ENCODE measurements at places on chromosomes 2 and 18.

DNA sequence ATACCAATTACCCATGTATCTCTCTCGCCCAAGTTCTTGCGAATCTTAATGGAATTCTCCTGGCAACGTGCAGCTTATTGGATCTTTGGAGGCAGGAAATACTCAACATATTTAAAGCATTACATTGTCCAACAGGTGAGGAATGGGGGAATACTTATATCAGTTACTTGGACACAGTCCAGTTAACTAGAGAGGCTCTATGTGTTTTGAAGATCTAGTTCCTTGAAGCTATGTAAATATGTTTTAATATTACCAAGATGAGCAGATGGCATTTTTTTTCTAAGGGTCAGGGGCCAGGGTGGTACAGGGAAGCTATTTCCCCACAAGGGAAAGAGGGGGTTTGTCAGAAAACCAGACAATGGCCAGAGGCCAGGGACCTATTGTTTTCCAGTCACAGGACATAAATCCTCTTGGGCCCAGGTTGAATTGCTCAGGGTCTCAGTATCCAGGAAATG, 26.8 kb upstream of the MC5R start:
- no peak for DNase-seq

DNA sequence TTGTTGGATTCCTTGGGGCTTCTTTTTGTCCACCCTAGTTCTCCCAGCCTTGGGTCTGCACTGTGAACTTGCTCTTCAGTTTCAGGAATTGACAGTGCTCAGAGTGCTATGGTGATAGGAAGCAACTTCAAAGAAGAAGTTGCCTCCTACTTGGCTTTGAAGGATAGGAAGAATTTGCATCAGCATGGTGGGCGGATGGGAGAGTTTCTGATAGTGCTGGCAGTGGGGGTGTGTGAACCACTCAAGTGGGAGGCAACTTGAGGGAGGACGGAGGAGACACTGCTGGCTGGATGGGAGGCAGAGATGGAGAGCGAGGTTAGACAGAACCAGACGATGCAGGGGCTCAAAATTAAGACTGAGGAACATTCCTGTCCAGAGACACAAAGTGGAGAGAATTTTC, 164.4 kb upstream of the SKOR2 start:
- DNase-seq, result no peak

DNA sequence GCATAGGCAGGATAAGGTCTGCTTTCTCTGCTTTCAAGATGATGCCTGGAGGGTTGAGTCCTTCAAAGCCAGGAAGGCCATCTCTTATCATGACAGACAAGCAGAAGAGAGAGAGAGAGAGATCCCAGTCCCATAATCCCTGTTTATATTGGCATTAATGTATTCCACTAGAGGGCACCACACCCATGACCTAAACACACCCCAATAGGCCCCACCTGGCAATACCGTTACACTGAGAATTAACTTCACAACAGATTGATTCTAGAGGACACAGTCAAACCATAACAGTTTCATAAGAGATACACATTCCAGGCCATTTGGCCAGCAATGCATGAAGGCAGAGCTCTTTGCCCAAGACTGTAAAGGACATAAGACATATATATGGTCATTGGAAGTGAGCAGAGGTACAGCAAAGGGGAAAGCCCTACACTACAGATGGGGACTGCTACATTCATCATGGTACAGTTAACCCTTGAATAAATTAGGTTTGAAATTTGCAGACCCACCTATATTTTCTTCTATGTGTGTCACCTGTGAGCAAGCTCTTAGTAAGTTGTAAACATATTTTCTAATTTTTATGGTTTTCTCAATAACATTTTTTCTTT, 1516.1 kb downstream of the RPIA start:
- peak; percentile 2 for DNase-seq

- no peak for DNase-seq
These were observed 9.3 kb upstream of the NEU2 start for GRCh38 chr2:233023007-233023760.

- no peak for DNase-seq
These were observed 605.3 kb upstream of the ZNF804A start for GRCh38 chr2:183993052-183993451.

- no peak for DNase-seq
These were observed 786.9 kb downstream of the EPHA4 start for GRCh38 chr2:220785178-220785577.
